ENCODE measurements at places on chromosomes 5 and 9. TPM values are rescaled to one million over a fixed set of nuclear protein-coding genes. Genes with fewer than 3 reads are reported as not detected.

- DNase-seq = no peak
These were observed 230.5 kb upstream of the DMAC1 start for GRCh38 chr9:8030095-8030494.

DNA sequence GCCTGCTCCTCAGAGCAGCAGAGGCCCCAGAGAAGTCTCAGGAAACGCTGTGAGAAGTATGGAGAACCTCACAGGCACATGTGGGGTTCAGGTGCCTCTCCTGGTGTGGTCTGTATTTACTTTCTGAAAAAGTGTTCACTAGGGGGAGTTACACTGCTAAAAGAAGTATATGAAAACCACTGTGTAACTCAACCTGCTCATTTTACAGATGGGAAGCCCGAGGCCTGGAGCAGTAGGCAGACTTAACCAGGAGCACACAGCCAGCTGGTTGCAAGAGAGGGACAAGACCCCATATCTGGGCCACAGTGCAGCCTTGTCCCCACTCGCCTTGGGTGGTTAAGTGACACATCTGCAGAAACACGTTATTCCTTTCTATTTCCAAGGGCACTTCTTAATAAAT lies 112.8 kb upstream of the SAP30L start:
- no peak for DNase-seq

DNA sequence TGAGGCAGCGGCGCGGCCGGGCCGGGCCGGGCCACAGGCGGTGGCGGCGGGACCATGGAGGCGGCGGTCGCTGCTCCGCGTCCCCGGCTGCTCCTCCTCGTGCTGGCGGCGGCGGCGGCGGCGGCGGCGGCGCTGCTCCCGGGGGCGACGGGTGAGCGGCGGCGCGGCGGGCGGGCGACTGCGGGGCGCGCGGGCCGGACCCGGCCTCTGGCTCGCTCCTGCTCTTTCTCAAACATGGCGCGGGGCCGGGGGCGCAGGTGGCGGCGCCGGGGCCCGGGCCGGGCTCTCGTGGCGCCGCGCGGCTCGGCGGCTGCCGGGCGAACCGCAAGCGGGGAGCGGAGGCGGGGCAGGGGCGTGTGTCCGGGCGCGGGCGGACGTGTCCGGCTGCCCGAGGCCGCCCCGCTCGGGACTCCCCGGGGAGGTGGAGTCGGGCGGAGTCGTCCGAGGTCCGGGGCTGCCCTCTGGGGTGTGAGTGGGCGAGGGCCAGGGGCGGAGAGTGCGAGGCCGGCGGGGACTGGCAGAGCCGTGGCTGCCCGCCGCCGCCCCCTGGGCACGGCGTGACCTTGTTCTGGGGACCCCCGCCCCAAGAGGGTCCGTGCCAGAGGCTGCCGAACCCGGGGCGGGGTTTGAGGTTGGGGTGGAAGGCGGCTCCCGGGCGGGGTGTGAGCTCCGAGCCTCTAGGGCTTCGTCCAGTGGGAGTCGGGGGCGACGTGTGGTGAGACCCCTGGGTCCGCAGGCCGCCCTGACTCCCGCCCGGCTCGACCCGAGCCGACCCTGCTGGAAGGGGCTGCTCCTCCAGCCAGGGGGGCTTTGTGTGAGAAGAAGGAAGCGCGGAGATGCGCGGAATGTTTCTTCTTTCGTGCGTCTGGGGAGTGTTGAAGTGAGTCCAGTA lies 485 bp downstream of the TGFBR1 start:
- DNase-seq = peak; percentile 73

DNA sequence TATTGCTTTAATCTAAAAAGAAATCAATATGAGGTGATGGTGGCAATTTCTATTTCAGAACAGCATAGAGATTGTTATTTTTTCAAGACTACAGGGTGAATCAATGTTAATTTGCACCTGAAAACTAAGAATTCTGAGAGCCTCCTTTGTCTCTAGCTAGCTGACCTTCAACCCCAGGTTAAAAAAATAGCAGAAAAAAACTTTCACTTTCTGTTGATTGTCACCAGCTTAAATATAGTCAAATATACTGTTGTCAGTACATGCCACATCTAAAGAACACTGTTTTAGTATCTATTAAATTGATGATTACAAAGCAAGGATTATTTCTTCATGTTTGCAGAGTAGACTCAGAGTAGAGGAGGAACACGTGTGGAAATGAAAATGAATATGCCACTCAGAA lies 1371.4 kb downstream of the MAT2B start:
- no peak for DNase-seq

GRCh38 chr9:120946259-120946658 lies 19.7 kb upstream of the TRAF1 start:
- peak; percentile 55 for DNase-seq

DNA sequence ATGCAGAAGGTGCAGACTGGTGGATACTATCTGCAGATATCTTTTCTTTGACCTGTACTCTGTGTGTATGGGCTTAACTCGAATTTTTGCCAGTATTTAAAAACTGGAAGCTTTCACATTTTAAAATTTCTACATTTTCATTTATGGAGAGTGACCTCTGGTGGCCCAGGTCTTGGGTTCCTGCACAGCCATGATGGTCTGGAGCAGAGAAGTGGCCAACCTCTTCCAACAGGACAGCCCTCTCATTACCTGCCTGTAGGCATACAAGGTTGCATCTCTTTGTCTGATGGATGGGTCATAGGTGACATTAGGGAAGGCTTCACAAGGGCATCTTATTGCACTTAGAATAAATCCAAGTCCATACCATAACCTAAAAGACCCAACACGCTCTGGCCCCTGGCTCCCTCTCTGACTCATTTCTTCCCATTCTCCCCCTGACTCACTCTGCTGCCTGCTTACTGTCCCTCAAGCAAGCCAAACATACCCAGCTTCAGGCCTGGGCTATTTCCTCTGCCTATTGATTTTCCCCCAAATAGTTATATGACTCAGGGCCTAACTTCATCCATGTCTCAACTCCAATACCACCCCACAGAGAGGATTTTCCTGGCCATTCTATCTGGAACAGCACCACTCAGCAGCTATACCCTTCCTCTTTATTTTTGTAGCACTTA lies 113.3 kb upstream of the SLC1A3 start:
- peak; percentile 38 for DNase-seq

DNA sequence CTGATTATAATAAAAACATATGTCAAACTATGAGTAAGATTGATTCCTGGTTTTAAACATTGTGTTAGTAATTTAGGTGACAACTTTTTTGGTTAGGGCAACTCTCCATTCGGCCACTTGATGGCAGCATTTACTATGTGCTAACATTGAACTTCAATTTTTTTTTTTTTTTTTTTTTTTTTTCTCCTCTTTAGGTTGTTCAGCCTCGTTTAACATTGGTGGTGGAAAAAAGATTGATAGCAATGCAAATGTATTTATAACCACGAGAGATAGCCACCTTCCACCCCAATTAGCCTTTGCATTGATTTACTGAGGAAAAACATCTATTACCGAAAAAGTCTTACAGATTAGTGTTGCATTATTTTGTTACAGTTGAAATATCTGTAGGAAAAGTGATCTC lies 159.1 kb downstream of the CSNK1G3 start:
- peak; percentile 30 for DNase-seq

DNA sequence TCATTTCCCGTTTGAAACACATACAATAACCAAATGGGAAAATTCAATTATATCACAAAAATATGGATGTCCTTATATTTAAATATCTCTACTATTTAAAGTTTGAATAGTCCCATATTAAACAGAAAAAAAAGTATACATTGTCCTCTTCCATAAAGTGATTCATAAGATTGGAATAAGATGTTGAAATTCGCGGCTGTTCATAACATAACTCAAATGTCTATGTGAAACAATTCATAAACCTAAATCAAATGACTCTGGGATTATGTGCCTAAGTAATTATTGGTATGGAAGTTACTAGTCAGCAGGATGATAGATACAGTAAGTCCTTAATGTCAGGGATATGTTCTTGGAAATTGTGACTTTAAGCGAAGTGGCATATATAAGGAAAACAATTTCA lies 3.9 kb upstream of the EFNA5 start:
- DNase-seq = peak; percentile 36

DNA sequence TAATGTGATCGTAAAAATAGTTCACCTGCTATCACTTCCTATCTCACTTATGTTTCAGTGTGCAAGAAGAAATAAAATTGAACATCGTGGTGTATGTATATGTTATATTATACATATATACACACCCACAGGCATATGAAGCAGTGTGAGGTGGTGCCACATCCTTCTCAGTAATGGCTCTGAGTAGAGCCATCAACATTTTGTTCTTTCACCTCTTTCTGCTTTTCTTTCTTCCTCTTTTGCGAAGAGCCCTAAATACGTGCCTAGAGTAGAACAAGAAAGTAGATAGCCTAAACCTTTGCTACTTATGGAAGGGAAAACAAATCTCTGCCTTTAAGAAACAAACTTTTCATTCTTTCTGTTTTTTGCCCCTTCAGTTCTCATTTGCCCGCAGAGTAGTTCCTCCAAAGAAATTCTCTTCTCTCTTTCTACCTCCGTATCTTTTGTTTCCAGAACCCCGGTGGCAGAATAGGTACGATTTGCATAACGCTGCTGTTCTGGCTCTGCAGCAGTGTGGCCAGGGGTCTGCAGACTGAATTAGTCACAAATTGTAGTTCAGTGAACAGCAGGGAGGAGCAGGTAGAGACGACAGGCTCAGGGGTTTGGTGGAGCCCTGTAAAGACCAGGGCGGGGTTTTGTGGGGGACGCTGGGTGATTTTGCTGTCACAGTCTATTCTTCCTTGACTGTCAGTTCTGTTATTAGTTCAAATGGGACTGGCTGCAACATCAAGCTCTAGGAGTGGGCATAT lies 40.5 kb upstream of the PJA2 start:
- no peak for DNase-seq

GRCh38 chr9:129493706-129494047 lies 127.2 kb downstream of the C9orf50 start:
- DNase-seq = no peak

GRCh38 chr5:13250464-13251291 lies 693.8 kb downstream of the DNAH5 start:
- peak; percentile 6 for DNase-seq

GRCh38 chr5:2135833-2136232 lies 253.1 kb upstream of the IRX4 start:
- no peak for DNase-seq

DNA sequence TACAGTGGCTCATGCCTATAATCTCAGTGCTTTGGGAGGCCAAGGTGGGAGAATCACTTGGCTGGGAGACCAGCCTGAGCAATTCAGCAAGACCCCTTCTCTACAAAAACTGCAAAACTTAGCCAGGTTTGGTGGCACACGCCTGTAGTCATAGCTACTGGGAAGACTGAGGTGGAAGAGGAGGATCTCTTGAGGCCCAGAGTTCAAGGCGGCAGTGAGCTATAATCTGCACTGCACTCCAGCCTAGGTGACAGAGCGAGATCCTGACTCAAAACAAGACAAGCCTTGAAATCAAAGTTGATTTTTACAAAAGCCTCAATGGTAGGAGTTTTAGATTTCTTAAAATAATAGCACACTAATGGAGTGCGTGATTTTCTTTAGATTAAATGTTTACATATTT lies 14.6 kb downstream of the UBE2D2 start:
- DNase-seq = no peak

DNA sequence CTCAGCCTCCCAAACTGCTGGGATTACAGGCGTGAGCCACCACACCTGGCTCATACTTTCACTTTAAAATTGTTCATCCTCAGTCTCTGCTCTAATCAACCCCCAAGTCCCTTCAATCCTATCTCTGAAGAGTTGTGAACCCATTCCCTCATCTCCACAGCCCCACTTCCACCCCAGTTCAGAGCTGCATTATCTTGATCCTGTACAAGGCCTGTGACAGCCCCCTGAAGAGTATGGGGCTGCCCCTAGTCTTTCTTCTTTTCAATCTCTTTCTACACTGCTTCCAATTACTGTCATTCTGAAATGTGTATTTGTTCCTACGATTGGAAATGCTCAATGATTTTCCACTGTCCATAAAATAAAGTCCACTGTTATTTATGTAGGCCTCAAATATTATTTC lies 588.3 kb downstream of the RAB3C start:
- DNase-seq = no peak

DNA sequence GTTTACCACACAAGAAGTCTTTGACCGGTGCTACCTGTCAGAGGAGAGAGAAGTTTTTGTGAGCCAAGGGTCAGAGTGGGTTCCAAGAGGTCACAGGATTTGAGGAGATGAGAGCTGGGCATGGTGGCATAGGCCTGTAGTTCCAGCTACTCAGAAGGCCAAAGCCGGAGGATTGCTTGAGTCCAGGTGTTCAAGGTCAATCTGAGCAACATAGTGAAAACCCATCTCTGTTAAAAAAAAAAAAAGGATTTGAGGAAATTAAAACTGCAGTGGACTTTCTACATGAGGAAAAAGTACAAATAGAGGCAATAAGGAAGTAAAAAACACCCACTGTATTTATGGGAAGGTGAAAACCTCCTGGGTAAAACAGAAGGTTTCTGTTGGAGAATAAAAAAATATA lies 63.8 kb downstream of the PHAX start:
- no peak for DNase-seq

DNA sequence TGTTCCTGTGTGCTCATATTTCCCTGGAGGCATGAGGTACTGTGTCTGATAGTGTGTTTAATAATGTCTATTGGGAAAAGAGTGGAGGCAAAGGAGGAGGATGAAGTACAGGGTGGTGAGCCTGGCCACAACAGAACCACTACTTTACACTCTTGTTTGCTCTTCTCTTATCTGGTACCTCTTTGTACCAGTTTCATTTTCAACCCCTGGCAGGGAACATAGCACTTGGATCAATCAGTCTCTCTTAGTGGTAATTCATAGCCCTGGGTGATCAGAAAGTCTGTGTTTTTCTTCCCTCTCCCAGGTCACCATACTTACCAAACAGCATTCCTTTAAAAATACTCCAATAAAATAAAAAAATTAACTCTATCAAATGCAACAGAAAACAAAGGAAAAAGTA lies 105.4 kb downstream of the DMRT2 start:
- no peak for DNase-seq

- DNase-seq = no peak
These were observed 218.4 kb downstream of the CACNA1B start for GRCh38 chr9:138095813-138096518.

GRCh38 chr9:76403352-76403751 lies 9.1 kb upstream of the RFK start:
- peak; percentile 85 for DNase-seq

DNA sequence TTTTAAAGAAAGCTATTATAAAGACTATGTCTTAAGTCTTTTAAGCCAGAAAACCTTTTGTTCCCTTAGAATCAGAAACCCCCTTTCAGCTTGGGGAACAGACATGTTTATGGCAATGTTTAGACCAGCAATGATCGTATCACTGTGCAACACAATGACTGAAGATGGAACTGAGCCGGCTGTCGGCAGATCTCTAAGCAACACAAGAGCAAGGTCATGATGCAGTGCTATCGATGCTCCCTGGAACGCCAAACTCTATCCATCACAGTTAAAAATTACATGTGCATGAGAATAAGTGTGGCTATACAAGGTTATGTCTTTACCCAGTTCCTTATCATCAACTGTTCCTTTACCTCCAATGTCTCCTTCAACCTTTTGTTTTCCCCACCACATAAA lies 1.8 kb upstream of the RNF44 start:
- DNase-seq = no peak

HTR4 gene
- total RNA-seq = not detected

FBLL1 gene
- 0.18 TPM for total RNA-seq

ADAMTSL1 gene
- total RNA-seq = 49.2 TPM

PCDHB6 gene
- total RNA-seq = under 0.01 TPM

C9 gene
- not detected for total RNA-seq

ANKRD18A gene
- total RNA-seq = not detected

All from IMR-90 (cell line).